ENCODE measurements at places on chromosomes 11 and 22. TPM values are rescaled to one million over a fixed set of nuclear protein-coding genes. Genes with fewer than 3 reads are reported as not detected.

GRCh38 chr11:44779736-44780520, 53.2 kb downstream of the TSPAN18 start:
- no peak for DNase-seq

DNA sequence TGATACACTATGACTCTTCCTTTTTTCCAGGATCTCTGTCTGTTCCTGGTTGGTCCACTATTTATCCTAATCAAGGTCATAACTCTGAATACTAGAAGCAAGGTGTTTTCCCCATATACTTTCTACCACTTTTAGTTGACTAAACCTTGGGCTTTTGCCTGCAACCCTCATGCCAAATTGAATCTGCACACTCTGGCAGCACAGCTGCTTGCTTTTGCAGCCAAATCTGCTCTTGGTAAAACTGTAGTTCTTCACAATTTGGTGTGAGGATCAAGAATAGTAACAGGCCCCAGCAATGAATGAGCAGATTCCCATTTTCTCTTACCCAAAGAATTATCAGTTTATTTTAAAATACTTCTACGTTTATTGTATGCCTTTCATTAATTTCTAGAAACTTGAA, 586.5 kb upstream of the CNTN5 start:
- no peak for DNase-seq

DNA sequence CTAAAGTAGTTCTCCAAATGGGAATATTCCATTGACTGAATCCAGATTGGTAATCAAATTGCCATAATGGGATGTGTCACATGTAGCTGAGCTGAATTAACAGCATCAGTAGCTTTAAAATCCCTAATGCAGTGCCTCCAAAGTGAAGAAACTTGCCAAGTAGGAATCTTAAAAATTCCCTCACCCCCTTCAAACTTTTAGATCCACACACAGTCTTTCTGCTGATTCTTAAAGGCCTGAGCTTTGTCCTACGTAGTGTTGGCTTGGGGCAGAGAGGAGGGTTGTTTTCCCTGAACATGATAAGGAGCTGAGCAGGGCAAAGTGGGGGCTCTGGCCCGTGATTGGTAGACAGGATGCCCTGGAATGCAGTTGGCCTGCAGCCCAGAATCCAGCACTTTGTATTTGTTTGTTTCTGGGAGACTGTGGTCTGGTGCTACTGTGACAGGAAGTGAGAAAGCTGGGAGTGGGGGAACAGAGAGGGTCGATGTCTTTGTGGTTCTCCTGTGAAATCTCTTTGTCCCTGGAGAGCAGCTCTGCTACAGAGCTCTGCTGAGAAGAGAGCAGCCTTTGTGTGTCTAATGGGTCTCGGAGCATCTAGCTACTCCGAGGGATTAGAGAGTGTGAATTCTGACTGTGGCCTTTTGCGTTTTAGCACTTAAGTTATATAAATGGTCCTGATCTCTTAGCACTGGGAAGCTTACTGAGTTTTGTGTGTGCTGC, 16.9 kb downstream of the CTNND1 start:
- peak; percentile 95 for DNase-seq

DNA sequence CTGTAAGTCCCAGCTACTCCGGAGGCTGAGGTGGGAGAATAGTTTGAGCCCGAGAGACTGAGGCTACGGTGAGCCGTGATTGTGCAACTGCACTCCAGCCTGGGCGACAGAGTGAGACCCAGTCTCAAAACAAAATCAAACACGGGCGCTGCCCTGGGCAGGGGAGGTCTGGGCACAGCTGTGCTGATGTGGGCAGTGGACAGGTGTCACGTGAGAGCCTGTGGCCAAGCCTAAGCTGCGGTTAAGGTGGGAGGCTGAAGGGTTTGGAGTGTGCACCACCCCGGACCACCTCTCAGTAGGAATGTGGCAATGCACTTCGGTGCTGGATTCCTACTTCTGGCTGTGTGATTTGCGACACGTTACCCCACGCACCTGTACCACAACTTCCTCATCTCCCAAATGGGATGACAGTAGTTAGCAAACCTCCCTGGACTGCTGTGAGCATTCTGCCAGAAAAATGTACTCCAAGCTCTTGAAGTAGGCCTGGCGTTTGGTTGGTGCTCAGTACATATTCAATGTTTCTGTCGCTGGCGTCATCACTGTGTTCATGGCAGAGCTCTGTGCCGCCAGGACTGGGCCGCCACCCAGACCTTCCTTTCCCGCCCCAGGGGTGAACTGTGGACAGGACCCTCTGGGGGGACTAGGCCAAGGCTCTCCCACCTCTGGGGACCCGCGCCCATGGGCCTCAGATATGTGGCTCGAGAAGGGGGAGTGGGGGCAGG, 807 bp upstream of the ZNF74 start:
- no peak for DNase-seq

DNA sequence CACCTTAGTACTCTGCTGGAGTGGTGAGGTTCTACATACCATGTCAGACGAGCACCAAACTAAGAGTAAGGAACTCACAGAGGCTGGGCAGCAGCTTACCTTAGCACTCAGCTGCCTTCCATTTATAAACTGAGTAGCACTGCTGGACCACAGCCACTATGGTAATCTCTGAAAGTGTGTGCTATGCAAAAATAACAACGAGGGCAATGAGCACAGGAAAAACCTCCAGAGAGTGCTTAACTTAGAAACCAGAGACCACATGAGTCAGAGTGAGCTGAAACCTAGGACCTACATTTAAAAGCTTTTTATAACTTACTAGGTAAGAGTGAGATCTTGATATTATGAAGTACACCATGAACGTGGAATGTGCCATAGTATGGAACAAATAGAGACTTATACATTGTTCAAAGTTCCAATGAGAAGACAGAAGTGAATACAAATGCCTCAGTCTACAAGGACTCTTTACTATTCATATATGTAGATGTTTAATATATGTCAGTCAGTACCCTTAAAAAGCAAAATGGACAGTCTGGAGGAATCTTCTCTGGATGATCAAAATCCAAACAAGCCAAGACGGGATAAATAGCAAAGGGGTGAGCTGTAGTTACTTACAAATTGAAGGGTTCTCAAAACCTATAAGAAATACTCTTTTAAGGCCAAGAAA, 17.2 kb upstream of the CD59 start:
- peak; percentile 71 for DNase-seq

DNA sequence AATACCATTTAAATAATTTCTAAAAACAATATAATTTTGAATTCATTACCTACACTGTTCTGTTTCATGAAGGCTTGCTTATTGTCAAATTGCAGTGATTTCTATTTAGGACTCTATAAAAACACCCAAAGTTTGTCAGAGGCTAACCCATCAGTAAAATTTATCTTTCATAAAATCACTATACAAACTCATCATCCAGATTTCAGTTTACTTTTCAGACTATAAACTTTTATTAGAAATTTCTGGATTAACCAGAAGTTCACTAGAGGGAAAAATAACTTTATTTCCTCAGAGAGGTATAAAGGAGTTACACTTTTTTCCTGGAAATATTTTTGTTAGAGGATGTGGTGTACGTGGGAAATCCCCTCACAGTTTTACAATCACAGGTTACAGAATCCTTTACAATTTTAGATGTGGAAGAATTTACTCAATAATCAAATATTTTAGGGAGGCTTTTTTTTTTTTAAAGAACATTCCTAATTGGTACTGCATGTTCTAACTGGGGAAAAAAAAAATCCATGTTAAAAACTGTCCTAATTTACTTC, 176.7 kb downstream of the SWAP70 start:
- DNase-seq, result no peak

- DNase-seq, result no peak
Observed at GRCh38 chr11:128949791-128950454, 7.3 kb upstream of the TP53AIP1 start.

The MADD gene
- 27.3 TPM for total RNA-seq

The CASP4 gene
- total RNA-seq, result 64.0 TPM

The NAALAD2 gene
- total RNA-seq, result not detected

The GGTLC3 gene
- total RNA-seq, result not detected

The PLAAT2 gene
- not detected for total RNA-seq

Data from HFFc6 (cell line).